ENCODE measurements at places on chromosomes 5 and 9.

DNA sequence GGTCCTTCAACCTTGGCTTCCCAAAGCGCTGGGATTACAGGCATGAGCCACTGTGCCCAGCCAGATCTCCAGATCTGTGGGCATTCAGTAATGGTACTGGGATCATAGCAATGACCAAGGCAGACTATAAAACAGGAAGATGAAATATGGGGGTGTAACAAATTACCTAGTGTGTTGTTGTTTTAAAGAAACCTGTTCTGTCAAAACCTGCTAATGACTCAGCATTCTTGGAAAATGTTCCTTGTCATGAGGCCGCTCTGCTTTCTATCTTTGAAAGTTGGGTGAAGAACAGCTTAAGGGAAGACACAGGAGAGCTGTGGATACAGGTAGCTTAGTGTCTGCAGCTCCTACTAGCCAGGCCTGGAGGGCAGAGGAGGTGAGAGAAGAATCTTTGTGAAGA, 19.4 kb downstream of the TARS1 start:
- DNase-seq = no peak

GRCh38 chr5:139961435-139962157, 81.5 kb downstream of the NRG2 start:
- no peak for DNase-seq

DNA sequence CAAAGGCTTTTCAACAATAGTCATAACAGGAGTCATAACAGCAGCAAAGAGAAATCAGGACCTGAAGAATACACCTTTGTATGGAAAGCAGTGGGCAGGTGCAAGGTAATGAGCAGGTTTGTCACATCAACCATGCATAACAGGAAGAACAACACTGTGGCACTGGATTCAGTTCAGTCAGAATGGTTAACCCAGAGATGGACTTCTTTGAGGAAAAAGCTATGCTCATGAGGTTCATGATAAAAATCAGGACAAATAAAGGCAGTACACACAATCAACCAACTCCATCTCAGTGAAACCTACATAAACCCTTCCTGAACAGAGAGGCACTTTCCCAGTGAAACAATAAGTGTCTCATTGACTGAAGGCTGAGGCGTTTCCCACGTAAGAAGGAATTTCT, 27.0 kb downstream of the ABITRAM start:
- DNase-seq = no peak

DNA sequence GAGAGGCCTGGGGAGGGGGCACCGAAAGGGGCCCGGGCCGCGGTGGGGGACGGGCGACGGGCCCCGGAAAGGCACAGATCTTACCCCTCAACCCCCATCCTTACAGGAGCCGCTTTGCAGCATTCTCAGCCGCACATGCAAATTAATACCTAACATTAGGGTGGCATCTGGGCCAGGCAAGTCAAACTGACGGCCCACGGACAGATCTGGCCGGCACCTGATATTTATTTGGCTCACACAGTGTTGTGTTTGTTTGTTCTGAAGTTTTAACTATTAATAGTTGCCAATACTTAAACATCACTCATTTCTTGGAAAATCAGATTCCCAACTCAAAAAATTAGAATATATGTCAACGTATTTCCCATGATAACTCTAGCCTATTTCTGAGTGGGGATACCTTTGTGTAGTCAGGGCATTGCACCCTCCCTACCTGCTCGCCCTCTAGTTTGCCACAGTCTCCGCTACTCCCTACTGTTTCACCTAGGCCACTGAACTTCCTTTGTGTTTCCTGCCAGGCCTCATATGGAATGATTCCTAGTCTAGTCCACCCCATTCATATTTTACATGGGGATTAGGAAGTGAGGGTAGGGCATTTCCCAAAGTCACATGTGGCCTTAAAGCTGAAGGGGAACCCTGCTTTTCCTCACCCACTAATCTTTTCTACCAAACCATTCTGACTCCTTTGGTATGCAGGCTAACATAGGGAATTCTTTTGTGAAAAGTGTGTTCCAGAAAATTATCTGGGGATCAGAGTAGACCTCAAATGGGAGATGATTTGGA, 71.9 kb upstream of the LARP1 start:
- DNase-seq = peak; percentile 70

DNA sequence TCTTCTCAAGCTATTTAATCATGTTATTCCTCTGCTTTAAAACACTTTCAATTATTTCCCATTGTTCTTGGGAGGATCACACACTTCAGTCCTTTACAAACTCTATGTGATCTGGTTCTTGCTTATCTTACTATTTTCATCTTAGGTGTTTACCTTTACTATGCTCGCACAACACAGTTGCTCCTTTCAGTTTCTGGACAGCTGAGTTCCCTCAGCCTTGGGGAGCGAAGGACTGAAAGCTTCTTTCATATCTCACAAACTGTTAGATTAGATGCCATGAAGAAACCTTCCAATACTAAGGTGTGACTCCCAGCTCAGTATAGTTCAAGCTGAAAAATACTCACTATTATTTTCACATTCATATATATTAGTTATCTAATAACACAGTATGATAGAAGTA, 117.9 kb downstream of the CDC42SE2 start:
- no peak for DNase-seq

GRCh38 chr9:132671620-132672412, 1.6 kb downstream of the GTF3C4 start:
- DNase-seq = no peak

DNA sequence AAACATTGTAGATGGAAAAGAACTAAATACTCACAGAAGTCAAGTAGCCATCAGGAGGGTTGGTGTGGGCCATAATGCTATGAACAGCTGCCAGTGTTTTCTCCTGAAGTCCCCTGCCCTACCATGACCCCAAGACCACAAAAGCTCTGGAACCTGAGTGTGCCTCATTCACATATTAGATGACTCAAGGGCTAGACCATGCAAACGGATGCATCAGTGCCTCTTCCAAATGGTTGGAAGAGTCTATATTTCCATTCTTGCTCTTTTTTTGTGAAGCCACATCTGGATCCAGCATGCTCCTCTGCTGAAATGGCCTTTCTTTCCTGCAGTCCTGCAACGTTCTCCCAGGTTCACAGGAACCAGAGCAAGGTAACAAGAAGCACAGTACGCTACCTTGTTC, 136.6 kb upstream of the EPB41L4A start:
- no peak for DNase-seq

DNA sequence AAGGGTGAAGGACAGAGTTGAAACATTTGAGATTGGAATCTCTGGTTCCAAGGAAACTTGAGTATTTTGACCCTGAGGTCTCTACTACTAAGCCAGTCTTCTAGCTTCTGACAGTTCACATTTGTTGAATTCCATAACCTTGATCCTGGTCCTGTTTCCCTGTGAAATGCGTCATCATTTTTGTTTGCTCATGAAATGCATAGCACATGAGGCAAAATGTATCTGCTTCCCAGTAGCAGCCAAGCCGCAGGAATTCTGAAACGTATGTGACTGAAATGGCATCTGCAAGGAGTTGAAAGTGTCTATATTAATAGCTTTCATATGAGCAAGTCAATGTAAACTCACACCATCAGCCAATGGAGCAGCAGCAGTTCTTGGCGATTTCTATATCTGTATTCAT, 307.9 kb downstream of the CSNK1G3 start:
- DNase-seq = no peak

DNA sequence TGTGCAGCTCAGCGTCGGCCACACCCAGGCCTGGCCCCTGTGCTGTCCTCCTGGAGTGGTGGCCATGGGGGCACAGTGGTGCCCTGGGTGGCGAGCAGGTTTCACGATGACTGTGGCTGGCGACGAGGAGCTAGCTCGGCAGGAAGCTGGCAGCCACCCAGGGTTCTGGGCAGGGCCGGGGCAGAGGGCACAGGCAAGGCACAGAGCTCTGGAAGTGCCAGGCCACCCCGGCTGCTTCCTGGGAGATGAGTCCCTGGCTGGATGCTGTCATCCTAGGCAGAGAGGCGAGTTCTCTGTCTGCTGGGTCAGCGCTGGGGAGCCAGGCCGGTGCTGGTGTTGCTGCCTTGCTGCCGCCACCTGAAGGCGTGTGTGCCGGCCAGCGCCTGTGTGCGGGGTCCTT, 51.7 kb downstream of the RXRA start:
- no peak for DNase-seq

- no peak for DNase-seq
Measured at GRCh38 chr5:131979816-131980215, 31.6 kb downstream of the ACSL6 start.

DNA sequence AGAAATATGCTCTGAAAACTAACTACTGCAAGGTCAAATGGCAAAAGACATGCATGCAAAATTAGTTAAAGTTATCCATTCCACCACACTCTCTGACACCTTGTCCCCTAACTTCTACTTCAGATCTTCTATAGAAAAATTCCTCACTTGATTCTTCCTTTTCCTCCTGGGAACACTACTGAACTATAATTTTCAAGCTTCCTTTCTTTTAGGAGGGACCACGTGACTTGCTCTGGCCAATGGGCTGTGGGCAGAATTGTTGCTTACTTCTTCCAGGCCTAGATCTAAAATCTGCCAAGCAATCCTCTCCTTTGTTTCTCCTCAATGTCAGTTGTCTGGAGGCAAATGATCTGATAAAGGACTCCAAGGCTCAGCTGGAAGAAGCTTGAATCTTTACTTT, 441.0 kb downstream of the CDK5RAP2 start:
- no peak for DNase-seq

DNA sequence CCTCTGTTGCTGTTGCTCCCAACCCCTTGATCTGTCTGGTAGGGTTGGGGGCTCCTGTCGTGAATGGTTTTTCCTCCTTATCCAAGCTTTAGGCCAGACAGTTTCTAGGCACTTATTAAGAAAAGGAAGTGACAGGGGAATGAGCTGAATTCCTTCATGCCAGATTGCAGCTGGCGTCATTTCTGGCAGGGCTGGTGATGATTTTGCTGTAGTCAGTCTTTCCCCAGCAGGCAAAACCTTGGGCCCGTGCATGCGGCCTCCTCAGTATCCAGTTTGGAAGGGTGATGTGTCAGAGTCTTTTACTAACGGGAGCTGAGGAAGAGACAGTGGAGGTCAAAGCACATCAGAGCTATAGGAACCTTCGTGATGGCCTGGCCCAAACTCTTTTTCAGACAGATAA, 58.8 kb downstream of the COL27A1 start:
- DNase-seq = no peak
